ENCODE measurements at places on chromosomes 3 and 15.

- DNase-seq: no peak
Measured at GRCh38 chr15:92538115-92538514, 117.5 kb downstream of the FAM174B start.

DNA sequence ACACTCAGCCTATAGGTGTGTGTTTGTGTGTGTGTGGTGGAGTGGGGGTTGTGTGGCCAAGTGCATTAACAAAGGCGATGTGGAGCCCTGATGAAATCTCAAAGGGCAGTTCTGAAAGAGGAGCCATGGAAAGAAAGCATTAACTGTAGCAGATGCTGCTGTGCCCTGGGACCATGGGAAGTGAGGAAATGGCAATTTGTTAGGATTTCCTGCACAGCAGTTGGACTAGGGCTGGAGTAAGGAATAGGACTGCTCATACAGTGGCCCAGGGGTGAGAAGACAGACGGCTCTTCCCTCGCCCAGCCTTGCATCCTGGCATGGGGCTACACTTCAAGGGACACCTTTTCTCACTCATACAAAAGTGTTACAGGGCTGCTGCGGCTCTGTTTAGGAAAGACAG is 12.3 kb upstream of the ZBTB38 start:
- DNase-seq: no peak

- DNase-seq: no peak
Measured at GRCh38 chr15:33551860-33552259, 241.1 kb downstream of the RYR3 start.

DNA sequence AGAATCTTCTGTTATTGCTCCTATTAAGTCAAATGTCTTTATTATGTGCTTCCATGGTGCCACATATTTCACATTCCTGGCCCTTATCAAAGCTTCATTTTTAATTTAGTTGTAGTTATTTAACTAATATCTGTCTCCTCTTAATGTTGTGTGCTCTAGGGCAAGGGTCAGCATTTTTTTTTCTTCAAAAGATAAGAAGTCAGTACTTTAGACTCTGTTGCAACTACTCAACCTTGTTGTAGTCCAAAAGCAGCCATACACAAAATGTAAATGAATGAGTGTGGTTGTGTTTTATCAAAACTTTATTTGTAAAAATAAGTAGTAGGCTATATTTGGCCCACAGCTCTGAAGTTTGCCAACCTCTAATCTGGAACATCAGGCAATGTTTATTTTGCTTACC is 394.7 kb upstream of the CBLB start:
- DNase-seq: no peak

GRCh38 chr15:100686021-100686724 is 83.8 kb downstream of the ASB7 start:
- no peak for DNase-seq

GRCh38 chr3:149628957-149629670 is 28.7 kb downstream of the WWTR1 start:
- no peak for DNase-seq

GRCh38 chr3:152445212-152445611 is 176.5 kb downstream of the MBNL1 start:
- DNase-seq: no peak

DNA sequence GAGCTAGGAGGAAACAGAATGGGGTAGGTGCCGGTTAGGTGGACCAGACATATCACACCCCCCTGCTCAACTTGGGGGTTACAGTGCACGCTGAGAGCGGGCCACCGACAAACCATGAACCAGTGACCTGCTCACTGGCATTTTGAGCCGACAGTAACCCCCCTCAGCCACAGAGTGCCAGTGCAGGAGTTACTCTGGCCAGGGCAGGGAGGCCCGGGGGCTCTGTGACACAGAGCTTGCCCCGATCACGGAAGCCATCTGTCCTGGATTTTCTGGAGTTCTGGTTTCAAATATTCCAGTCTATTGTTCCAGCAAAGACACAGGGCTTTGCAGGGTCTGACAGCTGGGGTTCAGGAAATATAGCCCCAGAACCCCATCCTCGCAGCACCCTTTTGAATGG is 225.2 kb downstream of the VPS13C start:
- no peak for DNase-seq

DNA sequence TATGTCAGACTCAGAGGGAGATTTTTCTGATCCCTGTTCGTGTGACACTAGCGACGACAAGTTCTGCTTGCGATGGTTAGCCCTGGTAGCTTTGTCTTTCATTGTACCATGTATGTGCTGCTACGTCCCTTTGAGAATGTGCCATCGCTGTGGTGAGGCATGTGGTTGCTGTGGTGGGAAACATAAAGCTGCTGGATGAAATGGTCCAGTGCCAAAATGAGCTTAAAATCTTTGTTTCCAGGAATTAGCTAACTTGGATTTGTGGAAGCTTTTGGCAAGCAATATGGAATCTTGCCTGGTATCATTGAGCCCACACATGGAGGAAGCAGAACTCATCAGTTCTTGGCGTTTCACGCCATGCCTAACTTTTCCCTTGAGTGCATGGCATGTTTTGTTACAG is 98.8 kb downstream of the SPRED1 start:
- DNase-seq: no peak

- DNase-seq: no peak
Measured at GRCh38 chr3:40268802-40269524, 40.5 kb upstream of the EIF1B start.

- DNase-seq: no peak
Measured at GRCh38 chr15:40554161-40554525, 10.7 kb downstream of the CCDC32 start.

GRCh38 chr15:77553695-77554094 is 79.0 kb downstream of the LINGO1 start:
- DNase-seq: no peak

DNA sequence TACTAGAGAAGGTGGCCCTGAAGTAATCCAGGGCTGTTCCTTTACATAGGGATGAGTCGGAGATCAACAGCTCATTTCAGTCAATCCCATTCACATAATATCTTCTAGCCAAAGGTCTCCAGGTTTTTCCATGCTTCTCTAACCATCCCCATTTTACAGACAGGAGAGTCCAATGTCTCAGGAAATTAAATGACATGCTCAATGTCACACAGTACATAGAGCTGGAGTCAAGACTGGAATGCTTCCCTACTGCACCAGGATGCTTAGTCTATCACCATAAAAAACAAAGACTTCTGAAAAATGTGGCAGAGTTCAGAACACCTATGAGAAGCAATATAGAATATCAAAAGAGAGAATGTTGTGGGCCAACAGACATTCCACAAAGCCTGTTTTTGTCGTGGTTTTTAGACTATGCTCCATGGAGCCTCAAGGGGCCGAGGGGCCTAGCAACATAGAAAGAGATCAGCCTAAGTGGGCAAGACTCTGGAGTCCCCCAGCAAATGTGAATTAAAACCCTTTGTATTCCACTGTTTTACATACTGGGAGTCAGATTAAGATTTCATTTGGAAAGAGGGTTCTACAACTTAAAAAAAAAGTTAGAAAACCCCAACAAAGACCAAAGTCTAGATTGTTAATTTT is 122.0 kb downstream of the THRB start:
- DNase-seq: no peak

DNA sequence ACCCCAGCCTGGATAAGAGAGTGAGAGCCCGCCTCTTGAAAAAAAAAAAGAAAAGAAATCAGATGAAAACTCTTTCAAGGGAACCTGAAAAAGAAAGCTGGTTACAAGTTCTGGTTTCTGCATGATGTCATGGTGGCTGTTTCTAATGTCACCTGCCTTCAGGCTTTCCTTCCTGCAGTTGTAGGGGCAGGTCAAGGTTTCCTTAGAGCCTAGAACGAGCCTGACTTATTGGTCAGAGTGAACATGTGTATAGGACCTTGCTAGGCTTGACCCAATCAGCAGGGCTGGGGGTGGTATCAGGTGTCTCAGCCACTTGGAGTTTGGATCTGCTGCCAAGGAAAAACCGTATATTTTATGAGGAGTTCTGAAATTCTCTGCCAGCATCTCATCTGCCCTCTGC is 3.8 kb downstream of the IVD start:
- no peak for DNase-seq

GRCh38 chr15:93614386-93615104 is 525.5 kb upstream of the RGMA start:
- DNase-seq: no peak

GRCh38 chr3:108131475-108132134 is 40.8 kb upstream of the CD47 start:
- peak; percentile 37 for DNase-seq

DNA sequence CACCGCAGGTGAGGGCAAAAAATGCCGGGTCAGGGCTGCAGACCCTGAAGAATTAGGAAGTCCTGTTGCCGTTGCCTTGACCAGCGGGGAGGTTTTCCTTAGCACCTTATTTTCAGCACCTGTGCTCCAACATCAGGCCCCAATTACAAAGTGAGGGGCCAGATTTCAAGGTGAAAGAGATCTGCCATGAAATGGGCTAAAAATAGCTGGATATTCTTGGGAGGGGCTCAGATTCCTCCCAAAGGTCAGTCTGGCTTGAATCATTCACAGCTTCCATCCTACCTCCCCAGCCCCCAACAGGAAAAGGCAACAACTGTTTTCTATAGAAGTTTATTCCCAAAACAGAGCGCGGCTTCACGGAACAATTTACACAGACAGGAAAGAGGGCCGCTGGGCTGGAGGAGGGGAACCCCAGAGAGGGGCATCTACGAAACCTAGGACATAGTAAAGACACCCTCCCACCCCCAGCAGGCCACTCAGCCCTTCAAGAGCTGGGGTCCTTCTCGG is 941 bp upstream of the SLC26A6 start:
- DNase-seq: no peak

DNA sequence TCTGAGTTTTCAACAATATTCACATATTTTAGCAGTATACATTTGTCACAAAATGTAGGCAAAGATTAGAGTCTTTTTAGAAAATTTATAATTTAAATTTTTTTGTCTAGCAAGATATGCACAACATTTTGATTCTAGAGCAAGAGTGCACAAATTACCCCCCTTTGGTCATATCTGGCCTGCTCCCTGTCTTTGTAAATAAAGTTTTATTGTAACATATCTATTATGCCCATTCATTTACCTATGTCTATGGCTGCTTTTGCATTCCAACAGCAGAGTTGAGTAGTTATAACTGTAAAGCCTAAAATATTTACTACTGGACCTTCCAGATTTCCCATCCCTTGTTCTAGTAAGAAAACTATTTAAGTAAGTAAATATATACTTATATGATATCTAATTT is 430.7 kb downstream of the EDEM1 start:
- no peak for DNase-seq

DNA sequence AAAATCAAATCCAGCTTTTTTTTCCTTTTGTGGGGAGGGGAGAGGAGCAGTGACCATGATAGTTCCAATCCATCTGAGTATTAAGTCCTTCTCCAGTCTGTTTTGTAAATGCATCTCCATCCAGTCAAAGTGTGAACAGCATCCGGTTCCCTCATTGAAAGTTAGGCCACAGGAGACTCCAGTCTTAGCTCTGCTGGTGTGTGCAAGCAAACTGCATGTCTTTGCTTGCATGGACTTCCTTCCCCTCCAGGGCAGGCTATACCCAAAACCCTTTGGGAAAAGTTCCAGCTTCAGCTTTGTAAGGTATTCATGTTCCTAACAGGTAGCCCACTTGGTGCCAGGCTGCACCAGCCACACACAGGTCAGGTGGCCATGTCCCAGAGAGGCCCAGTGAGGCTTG is 3.1 kb upstream of the MAN2C1 start:
- no peak for DNase-seq

- no peak for DNase-seq
Measured at GRCh38 chr3:113153499-113154107, 57.8 kb upstream of the BOC start.

DNA sequence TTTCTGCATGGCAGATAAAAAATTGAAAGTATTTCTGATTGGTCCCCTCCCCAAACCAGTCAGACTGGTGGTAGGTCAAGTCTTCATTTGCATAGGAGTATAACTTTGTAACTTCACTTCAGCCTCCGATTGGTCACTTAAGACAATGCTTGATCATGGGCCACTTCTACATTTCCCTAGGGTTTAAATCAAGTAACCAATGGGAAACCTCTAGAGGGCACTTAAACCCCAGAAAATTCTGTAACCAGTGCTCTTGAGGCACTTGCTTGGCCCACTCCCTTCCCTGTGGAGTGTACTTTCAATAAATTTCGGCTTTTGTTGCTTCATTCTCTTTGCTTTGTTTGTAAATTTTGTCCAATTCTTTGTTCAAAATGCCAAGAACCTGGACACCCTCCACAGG is 225.5 kb downstream of the ARPP21 start:
- DNase-seq: no peak

- no peak for DNase-seq
Measured at GRCh38 chr3:63470745-63471144, 181.7 kb upstream of the SNTN start.

DNA sequence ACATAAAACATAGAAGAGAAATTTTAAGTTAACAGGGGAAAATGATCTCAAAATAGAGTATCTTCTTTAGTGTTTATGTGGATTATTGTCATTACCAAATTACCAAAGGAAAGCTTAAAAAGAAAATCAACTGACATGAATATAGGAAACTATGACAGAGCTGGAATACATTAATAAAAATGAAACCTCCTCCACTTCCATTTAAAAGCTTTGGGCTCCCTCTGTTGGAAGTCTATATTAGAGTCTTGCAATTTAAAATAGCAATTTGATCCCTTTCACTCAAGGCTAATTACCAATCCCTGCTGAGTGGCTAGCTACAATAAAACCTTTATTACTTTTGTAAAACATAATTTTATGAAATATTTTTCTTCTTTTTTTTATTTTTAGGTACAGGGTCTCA is 61.4 kb upstream of the IMPG2 start:
- DNase-seq: peak; percentile 46

- DNase-seq: peak; percentile 62
Measured at GRCh38 chr3:62134061-62134496, 239.3 kb downstream of the FEZF2 start.

- no peak for DNase-seq
Measured at GRCh38 chr3:189204937-189205336, 33.2 kb downstream of the TPRG1 start.

DNA sequence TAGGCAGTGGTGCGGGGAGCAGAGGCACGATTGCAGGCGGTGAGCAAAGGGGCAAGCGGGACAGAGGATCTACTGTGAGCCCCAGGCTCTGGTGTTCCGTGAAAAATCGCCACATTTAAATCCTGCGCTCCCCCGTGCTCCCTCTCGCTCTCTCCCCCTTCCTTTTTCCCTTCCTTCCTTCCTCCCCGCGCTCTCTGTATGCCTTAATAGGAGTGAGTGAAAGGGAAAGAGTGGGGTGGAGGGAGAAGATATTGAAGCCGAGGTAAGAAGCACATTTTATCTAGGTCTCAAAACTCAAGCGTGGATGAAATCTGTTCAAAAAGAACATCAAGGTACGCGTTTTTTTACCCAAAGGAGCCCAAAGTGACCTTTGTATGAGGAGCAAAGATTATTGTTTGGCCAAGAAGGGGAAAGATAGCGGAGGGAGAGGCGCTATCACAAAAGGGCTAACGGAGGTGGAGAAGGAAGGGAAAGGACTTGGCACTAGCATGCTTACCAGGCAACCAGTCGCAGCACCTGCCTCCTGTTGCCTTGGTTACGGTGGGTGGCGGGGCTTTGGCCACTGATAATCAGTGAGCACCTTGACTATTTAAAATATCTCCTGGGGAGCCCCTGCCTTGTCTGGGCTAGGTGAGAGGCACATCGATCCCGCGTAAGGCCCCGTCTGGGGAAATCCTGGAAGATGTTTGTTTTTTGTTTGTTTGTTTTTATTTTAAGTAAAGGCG is 14.9 kb upstream of the AEN start:
- DNase-seq: no peak

Measured in PC-9 (cell line).